CD4-positive, alpha-beta T cell treated with Interleukin-1 beta for 1 hour (primary cell): ENCODE measurements at places on chromosomes 5 and 9.

GRCh38 chr5:84794486-84795035 lies 409.9 kb upstream of the EDIL3 start:
- no peak for DNase-seq

GRCh38 chr9:119986713-119987112 lies 593.3 kb downstream of the CDK5RAP2 start:
- DNase-seq: no peak

DNA sequence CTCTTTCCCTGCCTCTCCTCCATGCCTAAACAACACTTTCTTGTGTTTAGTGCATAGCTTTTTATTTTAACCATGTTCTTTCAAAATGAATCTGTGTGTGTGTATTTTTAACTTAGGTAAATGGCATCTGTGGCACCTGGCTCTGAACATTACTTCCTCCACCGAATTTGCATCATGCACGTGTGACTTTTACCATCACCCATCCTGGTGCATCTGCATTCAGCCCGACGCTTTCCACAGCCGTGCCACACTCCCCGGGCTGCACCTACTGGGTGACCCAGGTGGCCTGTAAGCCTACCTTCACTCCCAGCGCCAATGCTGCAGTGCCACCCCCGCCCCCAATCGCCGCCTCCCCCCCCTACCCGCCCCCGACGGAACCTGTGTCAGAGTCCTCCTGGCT lies 12.7 kb upstream of the FCN1 start:
- no peak for DNase-seq

DNA sequence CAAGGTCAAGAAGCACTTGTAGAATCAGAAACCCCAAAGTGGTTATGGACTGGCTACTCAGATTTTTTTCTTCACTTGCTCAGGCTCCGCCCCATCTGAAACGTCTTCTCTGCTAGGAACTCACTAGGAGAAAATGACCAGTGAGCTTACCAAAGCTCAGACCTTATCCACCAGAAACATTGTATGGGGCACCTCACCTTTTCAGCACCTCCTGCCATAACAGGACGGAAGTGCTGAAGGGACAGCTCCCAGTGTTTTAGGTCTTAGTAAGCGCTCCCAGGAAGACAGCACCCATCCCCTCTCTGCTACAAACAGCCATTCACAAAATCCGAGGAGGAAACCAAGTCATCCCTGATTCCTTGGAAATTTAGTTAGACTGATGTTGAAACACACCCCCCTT lies 1.2 kb upstream of the GABRA1 start:
- no peak for DNase-seq

DNA sequence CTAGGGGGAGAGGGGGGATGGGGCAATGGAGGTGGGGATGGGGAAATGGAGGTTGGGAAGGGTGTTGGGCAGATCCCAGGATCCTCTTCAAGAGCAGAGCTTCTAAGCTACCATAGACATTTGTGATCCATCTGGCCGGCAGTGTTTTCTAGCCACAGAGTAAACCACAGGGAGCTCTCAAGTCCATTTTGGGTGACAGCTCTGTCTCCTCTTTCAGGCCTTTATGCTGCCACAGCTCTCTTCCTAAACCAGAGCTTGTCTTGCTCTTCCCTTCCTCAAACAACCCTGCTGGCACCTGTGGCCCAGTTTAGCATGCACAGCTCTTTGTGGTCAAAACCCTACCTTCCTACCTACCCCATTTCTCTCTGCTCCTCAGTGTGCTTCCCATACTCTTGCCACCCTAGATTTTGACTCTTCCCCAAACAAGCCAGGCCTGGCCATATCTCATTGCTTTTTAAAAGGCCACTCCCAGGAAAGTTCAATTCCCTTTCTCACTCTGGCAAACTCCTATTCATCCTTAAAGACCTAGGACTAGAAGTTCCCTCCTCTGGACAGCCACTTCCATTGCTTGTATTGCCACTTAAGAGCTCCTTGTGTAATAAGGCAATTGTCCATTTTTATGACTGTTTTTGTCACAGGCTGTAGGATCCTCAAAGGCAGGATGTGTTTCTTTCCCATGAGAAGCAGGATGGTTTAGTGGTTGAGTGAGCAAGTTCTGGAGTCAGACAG lies 84.3 kb upstream of the PANK3 start:
- no peak for DNase-seq

DNA sequence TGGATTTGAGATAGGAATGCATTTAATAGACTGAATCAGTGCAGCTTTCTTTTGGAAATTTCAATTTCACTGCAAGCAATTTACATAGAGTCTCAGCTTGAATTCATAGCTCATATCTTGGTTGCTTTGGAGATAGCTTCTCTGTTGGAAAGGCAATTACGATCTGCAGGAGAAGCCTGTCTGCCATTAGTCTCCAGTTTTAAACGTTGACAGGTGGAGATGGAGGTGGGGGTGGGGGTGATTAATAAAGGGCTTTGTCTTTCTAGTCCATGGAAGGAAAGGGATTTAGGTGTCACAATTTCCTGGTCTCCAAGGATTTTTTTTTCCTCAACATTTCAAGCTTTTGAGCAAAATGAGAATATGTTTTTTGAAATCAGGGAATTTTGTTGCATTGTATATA lies 184.7 kb downstream of the CARTPT start:
- DNase-seq: no peak

- DNase-seq: no peak
Measured at GRCh38 chr5:170387775-170388639, 1.2 kb downstream of the KCNMB1 start.

DNA sequence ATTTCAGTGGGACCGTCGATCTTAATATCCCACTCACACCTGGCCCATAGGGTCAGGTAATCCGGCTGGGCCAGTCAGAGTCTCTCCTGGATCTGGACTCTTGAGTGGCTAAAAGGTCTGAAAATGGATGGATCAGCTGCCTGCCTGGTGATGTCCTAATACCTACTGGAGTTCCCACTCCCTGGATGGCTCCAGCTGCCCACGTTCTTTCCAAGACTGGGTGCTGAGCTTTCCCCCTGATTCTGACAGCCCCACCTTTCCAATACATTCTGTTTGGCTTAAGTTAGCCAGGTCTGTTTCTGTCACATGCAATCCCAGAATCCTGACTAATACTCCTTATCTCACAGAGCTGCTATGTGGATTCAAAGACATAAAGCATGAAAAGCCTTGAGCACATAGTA lies 10.2 kb downstream of the SH3PXD2B start:
- no peak for DNase-seq

- DNase-seq: no peak
Measured at GRCh38 chr9:106693558-106693957, 169.4 kb upstream of the ZNF462 start.

DNA sequence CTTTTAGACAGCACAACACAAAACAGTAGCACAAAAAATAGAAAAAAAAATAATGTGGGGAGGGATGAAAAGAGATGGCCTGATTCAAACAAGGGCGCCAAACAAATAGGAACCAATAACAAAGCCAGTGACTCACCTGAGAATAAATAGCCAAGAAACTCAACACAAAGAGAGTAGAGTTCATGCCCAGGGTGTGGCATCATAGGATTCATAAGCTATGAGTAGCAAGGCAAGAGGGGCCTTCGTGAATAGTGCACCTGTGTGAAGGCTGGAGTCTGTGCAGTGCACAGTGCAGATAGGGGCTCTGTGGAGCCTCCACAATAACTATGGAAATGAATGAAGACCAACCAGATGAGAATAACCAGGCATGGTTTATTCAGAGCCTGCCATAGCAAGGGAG lies 541.7 kb downstream of the SPOCK1 start:
- DNase-seq: no peak

DNA sequence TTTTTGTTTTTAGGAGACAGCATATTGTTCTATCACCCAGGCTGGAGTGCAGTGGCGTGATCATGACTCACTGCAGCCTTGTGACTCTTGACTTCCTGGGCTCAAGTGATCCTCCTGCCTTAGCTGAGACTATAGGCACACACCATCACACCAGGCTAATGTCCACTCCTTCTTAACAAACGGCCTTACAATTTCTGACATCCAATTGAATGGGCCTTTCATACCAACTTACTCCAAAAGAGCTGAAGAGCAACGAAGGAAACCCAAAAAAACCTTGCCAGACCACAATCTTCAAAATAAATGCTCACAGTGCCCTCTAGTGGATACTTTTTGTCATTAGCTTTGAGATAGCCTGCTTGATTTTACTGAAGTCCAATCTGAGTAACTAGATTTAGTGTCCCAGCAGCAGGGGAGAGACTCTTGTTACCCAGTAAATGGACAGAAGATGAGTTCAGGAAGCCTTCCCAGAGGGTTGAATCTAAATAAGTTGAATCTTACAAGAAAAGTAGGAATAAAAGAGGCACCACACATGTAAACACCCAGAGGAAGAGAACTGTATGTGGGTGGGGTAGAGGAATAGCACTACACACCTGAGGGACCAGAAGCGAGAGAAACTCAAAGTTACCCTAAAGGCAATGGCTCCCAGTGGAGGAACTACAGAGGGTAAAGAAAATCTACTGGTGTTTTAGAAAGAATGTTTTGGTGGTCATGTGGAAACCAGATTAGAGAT lies 9.3 kb downstream of the ZNF622 start:
- peak; percentile 75 for DNase-seq

DNA sequence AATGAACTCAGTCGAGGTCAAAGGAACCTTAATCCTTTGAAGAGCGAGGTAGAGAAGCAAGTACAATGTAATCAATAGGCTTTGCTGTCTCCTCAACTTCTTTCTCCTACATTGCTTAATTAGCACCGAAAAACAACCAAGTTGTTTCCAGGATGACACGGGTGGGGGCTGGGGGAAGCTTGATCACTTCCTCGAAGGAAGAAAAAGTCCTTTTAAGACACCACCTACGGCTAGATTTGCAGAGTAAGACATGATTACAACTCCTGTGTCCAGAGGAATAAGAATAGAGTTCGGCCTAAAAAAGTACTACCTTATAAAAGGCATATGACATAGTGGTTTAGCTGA lies 811 bp upstream of the ARRDC3 start:
- DNase-seq: no peak

- DNase-seq: no peak
Measured at GRCh38 chr9:101524371-101524770, 9.3 kb upstream of the RNF20 start.

DNA sequence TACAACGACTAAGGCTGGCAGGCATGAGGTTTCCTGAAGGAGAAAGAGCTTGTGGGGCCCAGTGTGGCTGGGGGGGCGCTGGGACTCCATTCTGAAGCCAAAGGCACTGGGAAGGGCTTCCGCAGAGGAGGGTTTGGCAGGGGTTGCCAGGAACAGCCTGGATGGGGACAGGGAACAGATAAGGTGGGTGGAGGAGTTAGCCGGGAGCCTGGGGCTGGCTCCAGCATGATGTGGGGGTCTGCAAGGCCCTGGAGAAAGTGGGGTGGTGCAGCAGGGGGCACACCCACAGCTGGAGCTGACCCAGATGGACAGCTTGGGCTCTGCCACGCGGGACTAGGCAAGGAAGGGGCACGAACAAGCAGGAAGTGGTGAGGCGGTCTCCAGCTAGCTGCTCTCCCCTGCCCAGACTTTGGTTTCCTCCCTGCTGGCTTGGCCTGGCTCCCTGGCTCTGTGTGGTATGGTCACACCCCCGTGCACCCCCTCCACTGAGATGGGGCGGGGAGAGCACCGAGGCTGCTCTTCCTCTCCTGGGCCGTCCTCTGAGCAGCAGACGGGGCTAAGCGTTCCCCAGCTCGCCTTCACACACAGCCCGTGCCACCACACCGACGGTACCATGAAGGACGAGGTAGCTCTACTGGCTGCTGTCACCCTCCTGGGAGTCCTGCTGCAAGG lies at the start of gene LTC4S:
LTC4S (plus strand) TSS at position 519 of the 672 bp plus-strand sequence; CDS start at position 614, 95 bp downstream.
- peak; percentile 69 for DNase-seq

DNA sequence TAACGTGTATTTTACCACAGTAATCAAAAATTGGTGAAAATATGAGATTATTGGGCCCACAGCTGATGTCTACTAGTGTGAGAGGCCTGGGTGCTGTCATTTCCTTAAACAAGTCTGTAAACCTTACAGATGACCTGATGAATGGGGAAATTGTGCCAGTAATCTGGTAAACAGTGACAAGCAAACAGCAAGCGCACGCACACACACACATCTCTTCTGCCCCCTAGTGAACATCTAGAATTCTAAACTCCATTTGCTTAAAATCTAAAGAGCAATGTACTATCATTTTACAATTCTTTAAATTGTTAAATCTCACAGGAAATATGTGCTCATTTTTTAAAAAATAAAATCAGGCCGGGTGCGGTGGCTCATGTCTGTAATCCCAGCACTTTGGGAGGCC lies 7.5 kb upstream of the RAPGEF1 start:
- DNase-seq: peak; percentile 63

GRCh38 chr5:134580001-134580460 lies 52.6 kb downstream of the SAR1B start:
- no peak for DNase-seq

- no peak for DNase-seq
Measured at GRCh38 chr5:87411586-87411972, 1.2 kb downstream of the CCNH start.

DNA sequence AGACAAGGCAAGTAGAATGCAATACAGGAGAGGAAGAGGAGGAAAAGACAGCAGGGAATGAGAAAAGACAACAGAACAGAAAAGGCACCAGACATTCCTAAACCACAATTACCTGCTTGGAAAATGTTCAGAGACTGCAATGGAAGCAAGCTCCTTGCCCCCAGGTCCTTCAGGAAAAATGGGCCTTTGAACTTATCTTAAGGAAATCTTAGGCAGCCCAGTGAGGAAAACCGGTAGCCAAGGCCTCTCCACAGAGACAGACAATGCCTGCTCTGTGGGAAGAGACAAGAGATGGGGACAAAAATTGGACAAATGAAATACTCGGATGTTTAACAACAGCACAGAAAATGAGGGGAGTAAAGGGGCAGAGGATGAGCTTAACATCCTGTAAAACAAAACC lies 31.2 kb downstream of the HTR4 start:
- no peak for DNase-seq

- DNase-seq: no peak
Measured at GRCh38 chr9:133618726-133619125, 9.5 kb upstream of the FAM163B start.

- DNase-seq: no peak
Measured at GRCh38 chr5:58231041-58231440, 228.8 kb downstream of the PLK2 start.

GRCh38 chr5:126499853-126500342 lies 76.7 kb downstream of the GRAMD2B start:
- peak; percentile 61 for DNase-seq

GRCh38 chr9:29775491-29775890 lies 2202.2 kb upstream of the C9orf72 start:
- DNase-seq: no peak

DNA sequence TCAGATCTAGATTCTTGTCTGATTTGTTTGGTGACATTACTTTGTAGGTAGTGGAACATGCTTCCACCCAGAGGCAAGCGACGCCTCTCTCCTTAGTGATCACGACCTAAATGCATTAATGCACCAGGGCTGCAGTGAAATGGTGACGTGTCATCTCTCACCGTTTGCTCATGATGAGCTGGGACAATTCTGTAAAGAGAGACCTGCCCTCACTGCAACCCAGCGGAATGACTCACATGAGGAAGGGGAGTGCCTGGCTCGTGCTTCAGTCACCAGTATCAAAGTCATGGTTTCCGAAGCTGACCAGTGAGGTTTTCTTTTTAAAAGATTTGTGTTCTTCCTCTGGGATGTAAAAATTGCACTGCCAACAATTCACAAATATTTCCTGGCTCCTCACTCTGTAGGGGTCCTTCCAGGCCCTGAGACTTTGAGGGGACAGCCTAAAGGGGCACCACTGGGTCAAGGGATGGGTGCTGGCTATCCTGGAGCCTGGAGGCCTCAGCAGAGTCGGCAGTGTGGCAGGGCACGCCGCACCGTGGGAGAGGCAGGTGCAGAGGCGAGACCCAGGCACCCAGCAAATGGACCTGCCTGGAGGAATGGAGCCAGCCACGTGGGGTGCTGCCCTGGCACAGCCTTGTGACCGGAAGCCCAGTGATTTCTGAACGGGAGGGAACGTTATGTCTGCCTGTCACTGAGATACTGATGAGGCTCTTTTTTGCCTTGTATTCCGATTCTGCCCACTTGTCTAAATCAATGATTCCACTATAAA lies 17.3 kb downstream of the QSOX2 start:
- no peak for DNase-seq
